ENCODE measurements at places on chromosomes 7 and 10.

DNA sequence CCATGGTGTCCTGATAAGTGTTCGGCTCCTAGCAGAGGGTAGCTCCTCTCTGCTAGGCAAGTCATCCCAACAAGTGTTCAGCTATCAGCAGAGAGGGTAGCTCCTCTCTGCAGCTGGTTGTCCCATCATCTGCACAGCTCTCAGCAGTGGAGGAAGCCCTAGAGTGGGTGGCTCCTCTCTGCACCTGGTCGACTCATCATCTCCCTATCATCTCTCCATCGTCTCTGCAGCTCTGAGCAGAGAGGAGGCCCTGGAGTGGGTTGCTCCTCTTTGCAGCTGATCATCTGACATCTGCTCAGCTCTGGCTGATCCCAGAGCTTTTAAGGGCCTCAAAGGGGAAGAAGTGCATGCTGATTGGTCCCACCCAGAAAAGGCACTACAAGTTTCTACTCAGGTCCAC is 199.9 kb upstream of the KMT2E start:
- DNase-seq = no peak

DNA sequence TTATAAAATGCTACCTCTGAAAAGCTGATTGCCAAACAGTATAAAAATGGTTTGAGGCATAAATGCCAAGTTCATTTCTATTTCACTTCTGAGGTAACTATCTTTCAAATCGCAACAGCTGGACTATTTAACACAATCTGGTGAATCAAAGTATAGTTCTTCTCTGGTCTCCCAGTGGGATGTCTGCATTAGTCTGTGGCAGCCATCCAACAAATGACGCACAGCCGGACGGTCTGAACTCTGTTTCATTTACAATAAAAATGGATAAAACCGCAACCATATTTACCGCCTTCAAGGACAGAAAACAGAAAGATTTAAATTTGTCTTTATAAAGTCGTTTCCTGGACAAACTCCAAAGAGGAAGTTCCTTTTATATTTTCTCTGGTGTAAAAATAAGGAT is 41.9 kb downstream of the ENO4 start:
- DNase-seq = no peak

GRCh38 chr7:106112972-106113421 is 885 bp upstream of the SYPL1 start:
- DNase-seq = no peak

DNA sequence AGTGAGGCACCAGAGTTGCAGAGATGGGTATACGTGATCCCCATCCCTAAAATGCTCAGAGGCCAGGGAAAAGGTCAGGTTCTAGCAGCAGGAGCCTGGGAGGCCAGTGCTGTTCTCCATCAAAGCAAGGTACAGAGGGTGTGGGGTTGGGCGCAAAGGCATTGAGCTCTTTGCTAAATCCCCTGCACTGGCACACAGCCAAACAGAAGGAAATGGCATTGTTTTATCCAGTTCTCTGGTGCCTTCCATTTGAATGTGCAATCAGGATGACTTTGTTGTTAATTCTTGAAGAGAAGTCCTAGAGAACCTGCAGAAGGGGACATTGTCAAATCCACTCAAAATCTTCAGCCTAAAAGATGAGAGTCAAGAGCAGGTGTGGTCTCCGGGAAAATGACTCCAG is 111.3 kb upstream of the CHST15 start:
- no peak for DNase-seq

DNA sequence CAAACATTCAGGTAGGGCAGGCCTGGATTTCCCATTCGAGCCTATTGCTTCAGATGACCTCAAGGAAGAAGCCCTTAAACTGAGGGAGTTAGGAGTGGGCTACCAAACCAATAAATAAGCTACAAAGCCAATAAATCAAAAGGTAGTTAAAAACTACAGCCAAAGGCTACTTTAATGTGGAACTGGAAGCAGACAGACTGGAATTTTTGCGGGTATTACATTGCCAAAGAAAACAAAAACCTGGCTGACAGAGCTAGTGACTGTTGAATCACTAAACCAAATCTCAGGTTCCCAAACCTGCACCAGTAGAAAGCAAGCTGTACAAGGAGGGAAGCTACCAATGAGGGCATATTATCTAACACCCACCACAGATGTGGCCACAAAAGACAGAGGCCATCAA is 315.6 kb downstream of the GRM8 start:
- no peak for DNase-seq

GRCh38 chr10:133439517-133440461 is 14.0 kb upstream of the SCART1 start:
- no peak for DNase-seq

DNA sequence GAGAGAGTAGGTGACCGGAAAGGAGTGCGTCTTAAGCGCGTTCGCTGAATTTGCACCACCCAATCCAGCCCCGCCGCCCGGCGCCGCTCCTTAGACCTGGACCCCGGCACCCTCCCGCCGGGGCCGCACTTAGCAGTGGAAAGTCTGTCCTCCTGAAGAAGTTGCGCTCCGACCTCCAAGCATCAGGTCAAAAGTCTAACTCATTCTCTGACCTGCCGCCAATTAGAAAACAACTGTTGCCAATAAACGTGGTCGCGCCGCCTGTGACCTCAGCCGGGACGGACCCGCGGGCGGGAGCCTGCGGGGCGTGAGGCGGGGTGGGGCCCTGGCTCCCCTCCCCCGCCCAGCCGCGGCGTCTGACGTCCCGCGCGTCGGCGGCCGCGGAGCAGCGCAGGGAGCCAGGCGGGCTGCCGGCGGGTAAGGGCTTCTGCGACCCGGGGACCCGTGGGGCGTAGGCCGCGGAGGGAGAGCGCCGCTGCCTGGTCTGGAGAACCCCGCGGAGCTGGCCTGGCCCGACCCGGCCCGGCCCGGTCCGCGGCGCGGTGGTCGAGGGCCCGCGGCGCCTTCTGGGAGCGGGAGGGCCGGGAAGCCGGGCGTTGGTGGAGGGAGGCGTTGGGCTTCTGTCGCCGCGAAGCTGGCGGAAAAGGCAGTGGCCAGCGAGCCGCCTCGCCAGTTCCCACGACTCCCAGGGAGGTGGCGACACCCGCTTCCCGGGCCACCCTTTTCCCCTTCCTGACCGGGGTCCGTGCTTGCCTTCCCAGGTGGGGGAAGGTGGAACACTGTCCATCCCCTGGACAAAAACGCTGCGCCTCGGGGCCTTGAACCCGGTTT is at the start of gene BCAP29:
BCAP29 (plus strand) TSS at position 362 of the 831 bp plus-strand sequence. CDS start 527 bp downstream, outside the sequence.
- peak; percentile 67 for DNase-seq

GRCh38 chr10:49254556-49255318 is 44.2 kb upstream of the C10orf71 start:
- DNase-seq = peak; percentile 52

- DNase-seq = no peak
Observed at GRCh38 chr10:21249435-21249834, 276.0 kb downstream of the SKIDA1 start.

- no peak for DNase-seq
Observed at GRCh38 chr10:30190577-30191552, 131.5 kb upstream of the JCAD start.

DNA sequence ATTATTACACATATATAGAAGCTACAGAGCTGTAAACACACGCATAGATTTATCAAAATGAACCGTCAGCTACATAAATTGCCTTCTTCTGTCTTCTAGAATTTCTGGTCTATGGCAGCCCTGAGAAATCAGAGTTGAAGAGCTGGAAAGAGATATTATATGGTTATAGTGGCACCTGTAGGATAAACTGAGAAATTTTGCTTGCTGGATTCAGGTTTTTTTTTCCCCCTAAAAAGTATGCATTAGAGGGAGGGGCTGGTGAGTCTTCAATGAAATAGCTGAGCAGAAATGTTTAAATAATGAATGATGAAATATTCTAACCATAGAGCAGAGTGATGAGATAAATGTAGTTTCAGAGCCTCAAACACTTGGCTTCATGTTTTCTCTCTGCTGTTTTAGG is 78.0 kb upstream of the DYNC1I1 start:
- DNase-seq = no peak

- no peak for DNase-seq
Observed at GRCh38 chr7:142307246-142307900, 49.5 kb upstream of the PRSS58 start.

- DNase-seq = no peak
Observed at GRCh38 chr10:33799281-33799943, 464.9 kb upstream of the NRP1 start.

- no peak for DNase-seq
Observed at GRCh38 chr10:129725890-129726631, 238.0 kb downstream of the EBF3 start.

DNA sequence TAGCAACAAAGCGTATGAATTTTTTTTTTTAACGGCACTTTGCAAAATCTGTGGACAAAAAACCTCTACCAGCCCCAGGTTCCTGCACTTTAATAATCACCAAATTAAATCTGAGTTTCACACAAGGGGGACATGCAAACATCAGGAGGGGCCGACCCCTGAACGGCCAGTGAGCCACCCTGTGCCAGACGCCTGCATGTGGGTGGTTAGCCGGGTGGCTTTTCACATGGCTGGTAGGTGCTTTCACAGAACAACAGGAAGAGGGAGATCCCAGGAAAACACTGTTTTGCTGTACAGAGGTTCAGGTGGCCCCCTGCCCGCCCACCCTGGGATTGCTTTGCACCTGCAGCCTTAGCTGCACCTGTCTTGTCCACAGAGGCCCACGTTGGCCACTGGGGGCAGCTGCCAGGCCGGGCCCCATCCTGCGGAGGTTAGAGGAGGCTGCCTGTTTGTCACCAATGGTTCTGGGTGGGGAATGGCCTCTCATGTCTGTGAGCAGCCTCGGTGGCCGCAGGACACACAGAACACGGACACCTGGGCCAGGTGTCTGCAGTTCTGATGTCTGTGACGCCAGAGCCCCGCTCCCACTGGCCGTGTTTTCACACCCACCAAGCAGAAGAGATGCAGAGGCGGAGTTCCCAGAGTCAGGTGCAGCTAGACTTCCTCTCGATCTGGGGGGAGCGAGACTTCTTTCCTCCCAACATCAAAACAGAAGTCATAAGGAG is 107.7 kb downstream of the FAM53B start:
- peak; percentile 47 for DNase-seq

- no peak for DNase-seq
Observed at GRCh38 chr10:51522858-51523257, 176.5 kb downstream of the CSTF2T start.

- no peak for DNase-seq
Observed at GRCh38 chr7:128093614-128094570, 62.7 kb upstream of the LRRC4 start.

- no peak for DNase-seq
Observed at GRCh38 chr7:116607299-116607698, 64.7 kb upstream of the MET start.

DNA sequence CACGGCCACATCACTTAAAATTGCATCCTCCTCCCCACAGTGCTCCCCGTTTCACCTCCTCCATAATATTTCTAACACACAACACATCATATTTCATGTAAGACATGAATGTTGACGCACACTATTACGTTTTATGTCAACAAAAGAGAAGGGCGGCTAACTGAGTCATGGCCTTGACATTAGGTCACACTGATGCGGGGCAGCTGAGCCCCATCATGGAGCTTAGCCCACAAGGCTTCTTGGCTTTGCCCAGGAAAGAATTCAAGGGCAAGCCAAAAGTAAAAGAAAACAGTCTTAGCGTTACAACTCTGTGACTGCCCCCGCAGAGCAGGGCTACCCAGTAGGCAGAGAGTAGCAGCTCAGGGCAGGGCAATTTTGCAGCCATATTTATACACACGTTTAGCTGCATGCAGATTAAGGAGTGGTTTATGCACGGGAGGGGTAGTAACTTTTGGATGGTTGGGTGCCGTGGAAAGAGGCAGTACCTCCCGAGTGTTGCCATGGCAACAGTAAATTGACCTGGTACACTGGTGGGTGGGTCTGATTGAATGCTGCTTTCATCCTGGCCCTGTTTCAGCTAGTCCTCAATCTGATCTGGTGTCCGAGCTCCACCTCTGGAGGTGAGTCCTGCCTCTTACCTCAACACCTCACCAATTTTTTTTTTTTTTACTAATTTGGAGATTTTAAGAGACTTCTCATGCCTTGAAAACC is 156.2 kb upstream of the FRMD4A start:
- no peak for DNase-seq

DNA sequence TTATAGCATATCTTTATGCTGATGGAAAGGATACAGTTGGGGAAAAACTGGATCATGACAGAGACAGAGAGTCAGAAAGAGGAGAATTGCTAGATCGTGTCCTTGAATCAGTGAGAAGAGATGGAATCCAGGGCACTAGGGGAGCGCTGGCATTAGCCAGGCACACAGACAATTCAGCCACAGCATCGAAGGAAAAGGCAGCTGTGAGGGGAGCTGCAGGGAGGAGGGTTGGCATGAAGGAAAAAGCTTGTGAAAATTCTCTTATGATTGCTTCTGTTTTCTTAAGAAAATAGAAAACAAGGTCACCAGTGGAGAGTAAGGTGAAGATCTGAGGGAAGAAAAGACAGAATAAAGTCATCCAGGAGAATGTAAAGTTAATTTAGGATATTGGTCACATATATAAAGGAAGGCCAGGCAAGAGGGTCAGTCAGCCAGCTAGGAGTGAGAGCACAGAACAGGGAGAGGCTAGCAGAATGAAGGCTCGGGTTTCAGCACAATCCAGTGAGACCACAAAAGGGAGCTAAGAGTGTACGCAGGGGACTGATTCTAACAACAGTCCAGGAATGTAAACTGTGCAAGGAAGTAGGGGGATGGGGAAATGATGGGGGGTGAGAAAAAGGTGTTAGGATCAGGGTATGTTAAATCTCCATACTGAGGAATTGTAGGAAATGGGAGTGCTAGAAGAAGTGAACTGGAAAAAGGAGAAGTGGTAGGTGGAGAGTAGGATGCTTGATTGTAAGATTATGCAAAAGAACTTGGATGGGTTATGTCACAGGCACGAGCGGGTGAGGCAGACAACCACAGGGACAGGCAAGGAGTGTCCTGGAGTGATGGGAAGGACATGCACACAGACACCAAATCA is 112.0 kb downstream of the RNF32 start:
- DNase-seq = no peak

DNA sequence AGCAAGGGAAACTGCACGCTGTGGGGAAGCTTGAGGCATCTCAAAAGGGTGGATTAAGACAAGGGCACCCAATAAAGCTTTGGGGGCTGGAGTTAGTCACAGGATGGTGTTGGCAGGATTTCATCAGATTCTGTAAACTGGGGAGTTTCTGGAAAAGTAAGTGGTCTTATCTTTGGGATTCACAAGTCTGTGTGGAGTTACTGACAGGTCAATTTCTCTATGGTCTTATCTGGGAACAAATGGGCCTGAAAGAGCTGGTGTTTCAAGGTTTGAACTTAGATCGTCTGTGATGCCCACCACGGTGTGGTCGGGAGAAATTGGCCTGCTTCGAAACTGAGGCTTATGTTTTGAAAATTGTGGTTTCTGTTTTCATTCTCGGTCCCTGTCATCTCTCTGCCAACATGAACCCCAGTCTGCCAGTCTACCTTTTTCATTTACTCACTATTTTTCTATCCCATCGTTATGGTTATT is 23.8 kb upstream of the AOAH start:
- DNase-seq = no peak

Measured in CD4-positive, alpha-beta memory T cell (primary cell).